ENCODE measurements at places on chromosomes 1 and 21.
A peak's percentile ranks its signal among the peaks of the same experiment; 100 is the strongest.

- DNase-seq, result no peak
Measured at GRCh38 chr1:24639094-24639493, 4.0 kb upstream of the SRRM1 start.

- peak; percentile 53 for DNase-seq
Measured at GRCh38 chr1:44531785-44532566, 126.9 kb downstream of the RNF220 start.

DNA sequence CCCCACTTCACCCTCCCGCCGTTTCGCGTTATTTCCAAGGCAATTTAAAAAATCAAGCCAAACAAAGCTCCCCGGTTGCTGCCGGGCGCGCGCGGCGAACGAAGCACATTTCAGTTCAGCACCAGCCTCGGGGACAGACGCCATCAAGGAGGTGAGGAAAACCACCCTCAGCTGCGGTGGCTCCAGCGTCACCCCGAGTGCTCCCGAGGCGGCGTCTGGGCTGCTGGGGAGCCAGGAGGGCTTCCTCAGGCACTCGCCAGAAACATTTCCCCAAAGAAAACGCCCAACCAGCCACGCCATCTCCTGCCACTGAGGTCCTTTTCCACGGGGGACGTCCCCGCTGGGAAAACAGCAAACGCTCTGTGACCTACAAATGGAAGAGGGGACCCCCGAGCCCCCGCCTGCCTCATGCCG lies 623 bp downstream of the GNG4 start:
- DNase-seq, result peak; percentile 51

GRCh38 chr1:22176258-22176657 lies 33.4 kb upstream of the WNT4 start:
- DNase-seq, result no peak

- no peak for DNase-seq
Measured at GRCh38 chr1:29177022-29177705, 4.5 kb downstream of the SRSF4 start.

DNA sequence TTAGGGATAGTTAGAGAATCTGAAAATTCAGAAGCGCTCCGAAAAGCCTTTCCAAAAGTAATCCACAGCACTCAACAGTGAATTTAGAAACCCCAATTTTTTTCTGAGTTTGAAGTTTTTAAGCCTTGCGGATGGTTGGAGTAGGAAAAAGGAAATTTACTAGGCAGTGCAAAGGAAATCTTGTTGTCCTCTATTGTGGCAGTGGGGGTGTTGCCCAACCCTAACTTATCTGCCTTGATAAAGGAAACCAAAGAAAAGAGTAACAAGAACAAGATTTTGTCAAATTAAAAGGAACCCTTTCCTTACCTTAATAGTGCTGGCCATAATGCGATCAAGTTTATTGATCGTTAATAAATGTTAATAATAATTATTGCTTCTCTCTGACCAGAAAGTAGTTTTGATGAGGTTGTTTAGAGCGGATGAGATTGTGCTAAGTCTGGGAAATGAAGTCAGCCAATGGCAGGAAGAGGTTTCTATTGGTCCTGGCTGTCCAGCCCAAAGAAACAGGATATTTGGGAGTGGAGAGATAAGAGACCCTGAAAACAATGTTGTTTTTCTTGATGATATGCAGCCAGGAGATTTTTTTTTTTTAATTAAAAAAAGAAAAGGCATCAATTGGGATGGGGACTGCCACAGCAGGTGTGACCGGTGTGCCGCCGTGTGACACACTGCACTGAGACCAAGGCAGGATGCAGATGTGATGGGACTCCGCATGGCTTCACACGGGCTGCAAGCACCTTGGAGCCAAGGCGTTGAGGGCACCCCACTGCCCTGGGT lies at the start of gene ERG:
ERG (minus strand) TSS at position 421 of the 777 bp plus-strand sequence; CDS start at position 324, 97 bp downstream.
- DNase-seq, result no peak

DNA sequence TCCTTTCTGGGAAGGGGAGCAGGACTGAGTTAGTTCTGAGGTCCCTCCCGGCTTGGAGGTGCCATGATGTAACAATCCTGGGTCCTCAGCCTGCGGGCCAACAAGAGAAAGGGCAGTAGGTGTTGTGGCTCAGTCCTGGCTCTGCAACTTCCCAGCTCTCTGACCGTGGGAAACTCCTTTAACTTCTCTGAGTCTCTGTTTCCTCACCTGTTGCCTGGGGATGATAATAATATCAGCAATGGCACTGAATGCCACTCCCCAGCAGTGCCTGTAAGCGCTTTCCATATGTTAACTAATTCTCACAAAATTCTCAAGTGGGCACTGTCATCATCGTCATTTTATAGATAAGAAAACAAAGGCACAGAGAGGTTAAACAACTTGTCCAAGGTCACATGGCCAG lies 2.3 kb downstream of the PADI3 start:
- DNase-seq, result no peak

- peak; percentile 42 for DNase-seq
Measured at GRCh38 chr1:29282924-29283803, 46.8 kb downstream of the PTPRU start.

GRCh38 chr21:45318556-45319404 lies 31.1 kb upstream of the POFUT2 start:
- DNase-seq, result no peak

DNA sequence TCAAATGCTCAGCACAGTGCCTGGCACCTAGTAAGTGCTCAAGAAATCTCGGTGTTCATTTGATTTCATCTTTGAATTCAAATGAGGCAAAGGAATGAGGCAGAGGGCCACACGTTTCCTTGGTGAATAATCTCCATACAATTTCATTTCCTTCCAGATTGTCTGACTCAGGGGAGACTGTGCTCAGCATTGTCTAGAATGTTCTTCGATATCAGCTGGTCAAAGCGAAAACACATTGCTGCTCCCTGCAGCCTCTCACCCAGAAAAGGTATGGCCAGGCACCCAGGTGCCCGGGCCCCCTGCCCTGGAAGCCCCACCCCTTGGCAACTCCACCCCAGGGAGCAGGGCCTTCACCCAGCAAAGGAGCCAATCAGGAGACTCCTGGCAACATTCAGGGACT lies 55.8 kb downstream of the FBXO2 start:
- peak; percentile 18 for DNase-seq

DNA sequence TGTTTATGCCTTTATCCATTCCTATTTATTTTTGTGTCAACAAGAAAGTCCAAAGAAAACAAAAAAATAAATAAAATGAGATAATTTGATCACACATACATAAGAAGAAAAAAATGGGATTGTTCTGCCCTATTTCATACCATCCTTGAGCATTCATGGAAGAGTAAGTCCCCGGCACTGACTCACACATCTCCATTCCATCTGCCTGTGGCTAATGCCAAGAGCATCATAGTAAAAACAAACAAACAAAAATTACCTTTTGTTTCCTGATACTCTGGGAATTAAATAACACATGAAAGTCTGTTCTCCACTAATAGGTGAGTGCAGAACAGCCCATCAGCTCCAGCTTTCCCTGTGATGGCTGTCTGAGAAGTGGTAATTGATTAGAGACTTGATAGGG lies 48.1 kb upstream of the BACE2 start:
- DNase-seq, result no peak

GRCh38 chr1:68301471-68302001 lies 69.2 kb upstream of the WLS start:
- DNase-seq, result no peak

DNA sequence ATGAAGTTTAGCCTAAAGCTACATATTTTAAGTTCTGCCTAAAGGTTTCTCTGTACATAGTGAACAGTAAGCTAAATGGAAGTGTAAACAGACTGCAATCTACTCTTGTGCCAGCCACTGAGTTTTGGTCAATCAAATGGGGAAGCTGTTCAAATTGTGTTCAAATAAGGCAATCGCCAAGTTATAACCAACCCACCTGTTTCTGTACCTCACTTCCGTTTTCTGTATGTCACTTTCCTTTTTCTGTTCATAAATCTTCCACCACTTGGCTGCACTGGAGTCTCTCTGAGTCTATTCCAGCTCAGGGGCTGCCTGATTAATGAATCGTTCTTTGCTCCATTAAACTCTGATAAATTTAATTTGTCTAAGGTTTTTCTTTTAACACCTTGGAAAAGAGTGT lies 10.8 kb upstream of the THEM4 start:
- no peak for DNase-seq

DNA sequence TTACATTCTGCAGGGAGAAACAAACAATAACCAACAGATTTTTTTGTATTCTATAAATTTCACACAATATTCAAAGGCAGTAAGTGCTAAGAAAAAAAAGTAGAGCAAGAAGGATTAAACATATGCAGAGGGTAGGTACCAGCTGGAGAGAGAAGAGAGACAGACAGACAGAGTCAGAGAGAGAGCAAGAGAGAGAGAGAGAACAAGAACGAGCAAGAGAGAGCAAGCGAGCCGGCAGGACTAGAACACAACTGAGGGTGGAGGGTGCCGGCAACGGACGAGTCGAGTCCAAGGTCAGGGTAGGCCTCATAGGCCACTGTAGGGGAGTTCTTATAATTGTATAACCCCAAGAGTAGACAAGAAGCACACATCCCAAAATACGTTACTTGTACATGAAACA lies 97.1 kb downstream of the RERE start:
- DNase-seq, result no peak

DNA sequence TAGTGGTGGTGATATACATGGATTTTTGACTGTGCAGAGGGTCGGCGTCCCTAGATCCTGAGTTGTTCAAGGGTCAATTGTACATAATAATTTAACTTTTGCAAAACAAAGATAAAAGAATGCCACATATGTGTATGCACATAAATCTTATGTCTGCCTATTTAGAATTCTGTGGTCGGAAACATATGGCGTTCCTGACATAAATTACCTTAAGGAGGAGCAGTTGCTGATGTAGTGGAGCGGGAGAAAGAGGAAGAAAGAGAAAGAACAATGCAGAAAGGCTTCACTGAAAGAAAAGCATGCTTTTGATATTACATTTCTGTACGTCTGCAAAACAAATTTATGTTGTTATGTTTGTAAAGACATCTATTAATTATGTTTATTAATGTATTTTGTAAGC lies 40.0 kb downstream of the S1PR1 start:
- DNase-seq, result no peak

DNA sequence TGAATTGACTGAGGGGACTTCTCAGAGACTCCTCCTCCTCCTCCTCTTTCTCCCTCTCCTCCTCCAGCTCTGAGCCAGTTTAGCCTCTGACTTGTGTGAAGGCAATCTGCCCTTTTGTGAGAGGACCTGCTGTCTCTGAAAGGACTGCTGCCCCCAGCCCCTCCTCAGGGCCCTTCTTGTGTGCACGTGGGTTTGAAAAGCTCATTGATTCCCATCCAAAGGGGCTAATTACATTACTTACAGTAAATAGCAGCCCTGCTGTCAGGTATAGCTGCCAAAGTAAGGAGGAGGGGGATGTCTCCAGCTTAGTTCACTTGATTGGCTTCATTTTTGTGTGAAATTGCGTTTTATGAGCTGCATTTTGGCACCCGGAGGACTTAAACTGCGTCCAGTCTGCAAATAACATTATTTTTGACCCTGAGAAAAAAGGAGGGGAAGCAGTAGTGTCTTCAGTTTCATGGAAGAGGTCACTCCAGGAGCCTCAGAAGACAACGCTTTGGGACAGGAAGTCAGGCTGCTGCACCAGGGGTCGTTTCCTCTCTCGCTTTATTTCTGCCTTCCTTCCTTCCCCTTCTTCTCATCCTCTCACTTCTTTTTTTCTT lies 1.8 kb upstream of the LHX9 start:
- DNase-seq, result no peak

DNA sequence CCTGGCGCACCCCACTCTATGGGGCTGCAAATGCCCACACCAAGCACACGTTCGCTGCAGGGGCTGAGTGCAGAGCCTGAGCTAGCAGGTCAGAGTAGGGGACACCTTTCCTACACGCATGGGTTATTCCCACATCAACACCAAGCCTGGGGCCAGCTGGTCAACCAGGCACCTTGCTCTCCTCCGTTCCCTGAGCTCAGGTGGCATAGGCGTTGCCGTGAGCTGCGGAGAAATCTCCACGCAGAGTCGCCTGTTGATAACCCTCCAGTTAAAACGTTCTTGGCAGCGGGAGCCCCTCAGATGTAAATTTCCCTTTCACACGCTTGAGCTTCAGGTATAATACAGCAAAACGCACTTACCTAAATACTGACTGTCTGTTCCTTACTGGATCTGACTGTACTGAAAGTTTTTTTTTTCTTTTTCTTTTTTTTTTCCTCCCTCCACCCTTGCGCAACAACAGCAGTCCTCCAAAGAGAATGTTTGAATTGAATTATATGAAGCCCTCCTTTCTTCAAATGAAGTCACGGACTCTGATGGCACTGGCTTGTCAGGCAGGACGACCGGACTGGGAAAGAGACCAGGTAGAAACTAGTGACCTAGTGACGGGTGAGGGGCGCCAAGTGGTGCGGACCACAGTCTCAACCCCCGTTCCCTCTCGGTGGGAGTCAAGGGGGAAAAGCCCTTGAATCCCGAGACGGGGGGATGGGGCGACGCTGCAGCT lies 2.1 kb downstream of the BRINP3 start:
- DNase-seq, result no peak

DNA sequence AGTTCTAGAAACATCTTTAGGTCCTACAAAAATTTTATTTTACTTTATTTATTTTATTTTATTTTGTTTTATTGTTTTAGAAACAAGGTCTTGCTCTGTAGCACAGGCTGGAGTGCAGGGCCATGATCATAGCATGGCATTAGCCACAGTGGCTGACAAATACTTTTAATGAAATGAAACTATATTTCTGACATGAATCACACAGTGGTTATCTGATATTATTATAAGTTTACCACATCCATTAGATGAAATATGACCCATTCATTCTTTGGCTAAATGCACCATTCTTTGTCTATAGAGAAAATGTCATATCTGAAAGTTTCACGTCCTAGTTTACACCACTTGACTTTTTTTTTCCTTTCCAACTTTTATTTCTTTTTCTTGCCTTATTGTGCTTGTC lies 613.4 kb upstream of the ADAMTS5 start:
- no peak for DNase-seq

DNA sequence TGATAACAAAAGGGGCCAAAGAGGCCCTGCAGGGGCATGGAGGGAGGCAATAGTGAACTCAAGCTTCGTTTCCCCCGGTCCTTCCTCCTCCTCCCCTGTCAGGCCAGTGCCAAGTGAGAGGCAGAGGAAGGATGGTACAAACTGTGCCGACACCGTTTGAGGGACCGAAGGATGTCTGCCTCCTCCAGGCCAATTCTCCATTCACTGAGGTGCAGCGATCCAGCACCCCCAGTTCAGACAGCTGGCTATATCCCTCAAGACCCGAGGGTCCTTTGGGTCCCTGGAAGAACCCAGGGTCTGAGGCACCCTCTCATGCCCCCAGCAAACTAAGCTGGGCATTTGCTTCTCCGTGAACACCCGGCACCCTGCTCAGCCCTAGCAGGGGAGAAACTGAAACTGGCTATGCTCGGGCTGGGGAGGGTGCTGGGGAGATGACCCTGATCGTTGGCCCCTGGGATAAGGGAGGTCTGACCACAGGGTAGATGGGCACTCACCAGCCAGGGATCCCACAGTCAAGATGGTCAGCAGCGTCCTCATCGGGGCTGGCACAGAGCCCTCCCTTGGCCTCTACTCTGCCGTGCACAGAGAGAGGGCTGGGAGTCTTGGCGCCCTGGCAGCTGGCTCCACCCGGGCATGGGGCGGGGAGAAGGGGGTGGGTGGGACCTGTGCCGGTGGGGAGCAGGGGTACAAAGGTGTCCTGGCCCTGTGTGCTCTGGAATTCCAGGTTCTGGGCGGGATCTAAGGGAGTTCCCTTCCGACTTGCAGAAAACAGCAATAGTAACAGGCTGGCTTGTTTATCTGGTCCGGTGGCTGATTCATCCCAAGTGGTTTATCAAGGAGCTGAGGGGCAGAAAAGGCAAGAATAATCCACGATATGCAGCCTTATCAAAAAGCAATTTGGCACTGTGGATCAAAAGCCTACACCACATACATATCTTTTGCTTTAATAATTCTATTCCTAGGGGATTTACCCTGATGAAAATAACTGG lies at the start of gene IL22RA1:
IL22RA1 (minus strand) TSS at position 595 of the 989 bp plus-strand sequence; CDS start at position 537, 58 bp downstream.
- DNase-seq, result peak; percentile 84

- DNase-seq, result no peak
Measured at GRCh38 chr1:247336390-247336789, 4.7 kb upstream of the ZNF496 start.
